ENCODE measurements at places on chromosomes 3 and 15. TPM values are rescaled to one million over a fixed set of nuclear protein-coding genes. Genes with fewer than 3 reads are reported as not detected.

The RPL35A gene
- 675 TPM for total RNA-seq

The CACNA2D3 gene
- not detected for total RNA-seq

The CTXND1 gene
- total RNA-seq = not detected

The CCDC80 gene
- total RNA-seq = 1,574 TPM

The CACNA1D gene
- 0.95 TPM for total RNA-seq

The FANCD2OS gene
- total RNA-seq = not detected

The CYP11A1 gene
- not detected for total RNA-seq

The C3orf85 gene
- not detected for total RNA-seq

The GAP43 gene
- total RNA-seq = 3.3 TPM

The ADAMTSL3 gene
- 0.49 TPM for total RNA-seq

The GPD1L gene
- total RNA-seq = 11.5 TPM

The RARRES1 gene
- total RNA-seq = 0.99 TPM

GRCh38 chr15:68691705-68692104 lies 112.9 kb downstream of the CORO2B start:
- DNase-seq = no peak

GRCh38 chr3:64297563-64297962 lies 72.3 kb upstream of the PRICKLE2 start:
- no peak for DNase-seq

DNA sequence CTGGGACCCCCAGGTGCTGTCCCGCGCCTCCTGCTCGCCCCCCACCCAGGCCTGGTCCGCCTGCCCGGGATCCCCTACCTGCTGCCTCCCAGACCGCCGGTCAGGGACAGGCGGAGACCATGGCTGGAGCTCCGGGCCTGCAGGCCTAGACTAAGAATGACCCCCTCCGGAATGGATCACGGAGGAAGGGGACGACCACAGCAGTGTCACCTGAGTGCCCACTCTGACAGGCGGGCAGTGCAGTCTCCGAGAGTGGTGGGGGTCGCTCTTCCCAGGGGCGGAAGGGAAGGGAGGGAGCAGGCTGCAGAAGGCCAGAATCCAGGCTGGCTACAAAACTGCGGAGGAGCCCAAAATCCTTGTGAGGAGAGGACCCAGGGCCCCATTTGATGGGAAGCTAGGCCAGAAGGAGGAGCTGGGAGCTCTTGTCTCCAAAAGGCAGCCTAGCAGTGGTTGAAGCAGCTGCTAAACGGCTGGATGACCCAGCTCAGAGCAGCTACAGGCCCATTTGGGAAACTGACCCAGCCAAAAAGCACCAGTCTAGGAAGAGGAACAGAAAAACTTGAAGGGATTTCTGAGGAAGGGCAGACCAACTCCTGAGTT lies 908 bp upstream of the RAB43 start:
- DNase-seq = no peak

DNA sequence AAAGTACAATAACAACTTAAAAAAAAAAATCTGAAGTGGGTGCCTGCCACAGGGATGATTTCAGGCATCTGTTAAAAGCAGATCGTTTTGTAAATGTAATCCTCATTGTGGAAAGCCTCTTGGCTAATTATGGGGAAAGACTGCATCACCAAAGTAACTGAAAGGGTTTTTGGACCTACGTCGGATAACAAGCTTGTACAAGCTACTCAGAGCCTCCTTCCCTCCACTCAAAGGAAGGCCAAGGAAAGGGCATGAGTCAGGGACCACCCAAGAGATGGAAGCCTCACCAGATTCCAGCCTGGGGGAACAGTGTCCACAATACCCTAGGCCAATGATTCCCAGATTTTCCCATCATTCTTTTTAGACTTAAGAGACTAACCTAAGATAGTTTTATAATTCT lies 84.3 kb downstream of the ATP1B3 start:
- no peak for DNase-seq

- DNase-seq = no peak
Measured at GRCh38 chr15:33580526-33580925, 269.8 kb downstream of the RYR3 start.

- no peak for DNase-seq
Measured at GRCh38 chr3:192577271-192577670, 150.1 kb downstream of the FGF12 start.

DNA sequence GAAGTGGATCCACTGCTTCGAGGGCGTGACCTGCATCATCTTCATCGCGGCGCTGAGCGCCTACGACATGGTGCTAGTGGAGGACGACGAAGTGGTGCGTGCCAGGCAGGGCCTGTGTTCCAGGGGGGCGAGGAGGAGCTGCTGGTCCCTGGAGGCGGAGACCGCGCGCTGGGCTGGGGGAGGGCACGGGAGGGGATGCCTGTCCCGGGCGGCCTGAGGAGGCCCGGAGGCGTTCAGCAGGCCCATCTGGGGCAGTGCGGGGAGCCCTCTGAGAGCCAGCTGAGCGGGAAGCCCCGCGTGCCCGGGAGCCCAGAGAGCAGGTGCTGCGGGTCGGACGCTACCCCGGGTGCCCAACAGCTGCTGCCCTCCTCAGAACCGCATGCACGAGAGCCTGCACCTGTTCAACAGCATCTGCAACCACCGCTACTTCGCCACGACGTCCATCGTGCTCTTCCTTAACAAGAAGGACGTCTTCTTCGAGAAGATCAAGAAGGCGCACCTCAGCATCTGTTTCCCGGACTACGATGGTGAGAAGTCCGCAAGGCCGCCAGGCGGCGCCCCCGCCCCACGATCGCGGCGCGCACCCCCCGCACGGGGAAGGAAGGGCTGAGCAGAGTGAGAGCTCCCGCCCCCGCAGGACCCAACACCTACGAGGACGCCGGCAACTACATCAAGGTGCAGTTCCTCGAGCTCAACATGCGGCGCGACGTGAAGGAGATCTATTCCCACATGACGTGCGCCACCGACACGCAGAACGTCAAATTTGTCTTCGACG lies 2.9 kb downstream of the GNAT1 start:
- DNase-seq = no peak

GRCh38 chr3:17342119-17342518 lies 400.3 kb downstream of the TBC1D5 start:
- DNase-seq = no peak

DNA sequence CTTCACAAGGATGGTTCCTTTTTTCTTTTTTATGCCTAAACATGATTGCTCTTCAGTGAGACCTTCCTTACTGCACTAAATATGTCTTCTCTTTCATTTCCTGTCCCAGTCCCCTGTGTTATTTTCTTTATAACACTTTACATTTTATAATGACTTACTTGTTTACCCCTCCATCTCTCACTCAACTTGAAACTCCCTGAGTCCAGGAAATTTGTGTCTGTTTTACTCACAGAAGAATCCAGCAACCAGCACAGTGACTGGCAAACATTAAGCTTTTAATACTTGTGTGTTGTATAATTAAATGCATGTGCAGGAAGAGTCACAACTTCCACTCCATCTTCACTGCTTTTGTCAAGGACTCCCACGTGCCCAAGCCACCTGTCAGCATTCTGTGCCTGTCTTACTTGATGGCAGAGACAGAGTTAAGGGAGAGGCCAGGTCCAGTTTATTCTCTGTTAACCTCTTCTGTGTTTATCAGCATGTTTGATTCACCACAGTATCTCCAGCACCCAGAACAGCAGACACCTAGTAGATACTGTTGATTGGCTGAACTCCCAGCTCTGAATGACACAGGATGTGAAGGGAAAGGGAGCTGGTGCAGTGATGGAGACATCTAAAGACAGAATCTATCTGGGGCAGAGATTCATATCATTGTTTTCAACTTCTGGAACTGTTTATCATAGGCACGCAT lies 42.8 kb downstream of the SSR3 start:
- DNase-seq = no peak

GRCh38 chr3:98646680-98647079 lies 53.3 kb upstream of the CPOX start:
- no peak for DNase-seq

DNA sequence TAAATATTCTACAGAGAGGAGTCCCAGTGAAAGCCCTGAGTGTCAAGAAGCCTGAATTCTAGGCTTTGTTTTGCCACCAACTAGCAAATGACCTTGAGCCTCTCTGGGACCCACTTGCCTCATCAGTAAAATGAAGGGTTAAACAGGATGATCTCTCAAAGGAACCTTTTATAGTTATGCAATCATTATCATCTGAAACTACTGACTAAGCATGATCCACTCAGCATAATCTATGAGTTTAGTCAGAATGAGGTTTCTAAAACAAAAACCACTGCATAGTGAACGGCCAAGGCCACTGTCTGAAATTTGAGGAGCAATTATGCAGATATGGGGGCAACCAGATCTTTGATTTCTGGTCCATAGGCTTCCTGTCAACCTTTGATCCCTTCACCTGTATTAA lies 319.0 kb downstream of the MECOM start:
- DNase-seq = no peak

GRCh38 chr15:70806992-70807712 lies 43.8 kb upstream of the UACA start:
- DNase-seq = no peak

GRCh38 chr3:125351814-125352456 lies 23.2 kb downstream of the ZNF148 start:
- no peak for DNase-seq

- peak; percentile 74 for DNase-seq
Measured at GRCh38 chr15:88630141-88630721, 8.6 kb upstream of the ISG20 start.

DNA sequence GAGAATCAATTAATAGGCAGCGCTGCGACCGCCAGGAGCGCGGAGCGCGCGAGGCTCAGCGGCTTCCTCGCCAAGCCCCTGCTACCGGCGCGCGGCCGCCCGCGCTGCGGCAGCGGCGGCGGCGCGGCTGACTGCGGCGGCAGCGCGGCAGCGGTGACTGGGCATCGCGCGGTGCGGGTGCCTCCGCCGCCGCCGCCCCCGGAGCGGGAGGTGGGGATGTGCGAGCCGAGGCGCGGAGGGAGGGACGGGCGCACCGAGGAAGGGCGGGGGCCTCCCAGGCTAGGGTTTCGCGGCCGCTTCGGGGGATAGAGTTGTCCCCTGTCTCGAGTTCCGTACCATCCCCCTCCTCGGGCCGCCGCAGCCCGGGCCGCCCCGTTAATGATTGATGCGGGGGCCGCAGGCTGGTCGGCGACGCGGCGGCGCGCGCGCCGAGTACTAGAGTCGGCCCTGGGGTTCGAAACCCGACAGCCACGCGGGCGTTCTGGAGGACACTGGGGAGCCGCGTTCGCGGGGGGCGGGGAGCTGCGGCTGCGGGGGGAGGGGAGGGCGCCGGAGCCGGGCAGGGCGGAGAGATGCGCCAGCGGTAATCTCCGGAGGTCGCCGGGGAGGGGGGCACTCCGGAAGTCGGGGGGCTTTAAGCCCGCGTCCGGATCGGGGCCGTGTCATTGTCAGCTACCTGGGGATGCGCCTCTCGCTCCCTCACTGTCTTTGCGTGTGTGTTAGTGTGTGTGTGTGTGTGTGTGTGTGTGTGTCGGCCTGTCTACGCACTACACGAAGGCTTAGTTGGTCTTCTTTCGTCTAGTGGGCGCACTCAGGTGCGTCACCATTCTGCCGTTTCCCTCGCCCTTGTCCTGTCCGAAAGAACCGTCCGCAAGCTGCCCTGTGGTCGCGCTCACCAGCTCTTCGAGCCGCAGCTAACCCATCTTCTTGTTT lies at the start of gene PAQR9:
Gene PAQR9, minus strand, starts transcription at position 159 of the 933 bp plus-strand sequence. CDS start 338 bp downstream, outside the sequence.
- DNase-seq = no peak

DNA sequence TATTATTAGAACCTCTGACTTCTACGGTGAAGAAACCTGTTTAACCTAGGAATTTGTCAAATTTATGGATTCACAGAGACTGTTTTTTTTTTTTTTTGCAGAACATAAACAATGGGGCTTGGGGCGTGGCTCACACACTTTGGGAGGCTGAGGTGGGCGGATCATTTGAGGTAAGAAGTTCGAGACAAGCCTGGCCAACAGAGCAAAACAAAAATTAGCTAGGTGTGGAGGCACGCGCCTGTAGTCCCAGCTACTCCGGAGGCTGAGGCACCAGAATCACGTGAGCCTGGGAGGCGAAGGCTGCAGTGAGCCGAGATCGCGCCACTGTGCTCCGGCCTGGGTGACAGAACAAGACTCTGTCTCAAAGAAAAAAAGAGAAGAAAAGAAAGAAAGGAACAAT lies 3.0 kb downstream of the ZBTB11 start:
- DNase-seq = no peak

DNA sequence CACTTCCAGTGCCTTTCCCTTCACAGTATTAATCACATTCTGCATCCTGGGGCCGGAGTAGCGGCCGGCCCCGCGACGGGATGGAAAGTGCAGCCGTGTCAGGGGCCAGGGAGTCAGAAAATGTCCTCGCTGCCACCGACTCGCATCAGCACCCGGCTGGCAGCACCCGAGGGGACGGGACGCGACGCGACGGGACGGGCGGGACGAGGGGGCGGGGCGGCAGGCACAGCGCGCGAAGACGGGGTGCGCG lies 353 bp downstream of the ATG3 start:
- no peak for DNase-seq

DNA sequence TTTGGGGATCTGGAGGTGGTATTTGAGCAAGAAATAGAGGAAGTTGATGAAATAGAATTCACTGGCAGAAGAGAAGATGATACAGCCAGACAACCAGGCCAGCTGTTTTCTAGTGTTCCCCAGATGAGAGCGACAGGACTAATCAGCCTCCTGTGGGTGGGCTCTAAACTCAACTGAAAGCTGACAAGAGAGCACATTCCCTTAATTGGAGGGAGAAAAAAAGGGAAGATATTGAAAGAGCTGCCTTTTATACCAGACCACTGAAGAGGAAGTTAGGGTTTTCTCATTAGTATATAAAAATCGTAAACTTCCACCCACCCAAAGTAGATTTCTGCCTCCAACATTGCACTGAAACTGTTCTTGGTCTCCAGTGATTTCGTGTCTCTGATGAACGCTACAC lies 6.5 kb upstream of the TM4SF19 start:
- no peak for DNase-seq

GRCh38 chr3:31514570-31514969 lies 18.2 kb upstream of the STT3B start:
- no peak for DNase-seq

DNA sequence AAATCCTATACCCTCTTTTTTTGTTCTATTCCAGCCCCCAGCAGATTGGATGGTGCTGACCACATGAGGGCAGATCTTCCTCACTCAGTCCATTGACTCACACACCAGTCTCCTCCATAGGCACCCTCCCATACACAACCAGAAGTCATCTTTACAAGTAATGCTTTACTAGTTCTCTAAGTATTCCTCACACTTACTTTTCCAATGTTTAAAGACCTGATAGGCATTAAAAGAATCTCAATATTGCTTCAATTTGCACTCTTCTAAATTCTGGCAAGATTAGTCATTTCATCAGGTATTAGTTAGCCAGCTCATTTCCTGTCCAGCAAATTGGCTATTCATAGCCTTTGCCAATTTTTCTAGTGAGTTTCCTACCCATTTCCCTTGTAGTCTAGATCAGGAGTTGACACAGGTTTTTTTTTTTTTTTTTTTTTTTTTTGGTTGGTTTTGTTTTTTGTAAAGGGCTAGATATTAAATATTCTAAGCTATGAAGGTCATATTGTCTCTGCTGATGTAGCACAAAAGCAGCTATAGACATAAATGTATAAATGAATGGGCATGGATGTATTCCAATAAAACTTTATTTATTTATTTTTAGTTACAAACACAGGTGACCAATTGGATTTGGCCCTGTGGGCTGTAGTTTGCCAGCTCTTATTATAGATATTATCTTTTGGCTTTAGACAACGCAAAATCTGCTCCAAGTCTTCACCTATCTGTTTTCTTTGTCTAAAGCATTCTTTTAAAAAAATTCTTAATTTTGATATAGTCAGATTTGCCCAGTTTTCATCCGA lies 76.1 kb downstream of the ABHD5 start:
- DNase-seq = no peak

Measured in chondrocyte (in vitro differentiated cells).